Osteoblast (primary cell): ENCODE measurements at places on chromosomes 4 and X. TPM values are rescaled to one million over a fixed set of nuclear protein-coding genes. Genes with fewer than 3 reads are reported as not detected.

Gene MAGEB1
- not detected in 2 replicates for total RNA-seq

Gene GPR82
- not detected in 2 replicates for total RNA-seq

Gene BANK1
- 1.8 and 2.7 TPM in 2 replicates for total RNA-seq

Gene GLRA2
- not detected in 2 replicates for total RNA-seq

Gene NALF2
- total RNA-seq, result not detected in 2 replicates

Gene SPRY1
- total RNA-seq, result 5.0 and 5.1 TPM in 2 replicates

DNA sequence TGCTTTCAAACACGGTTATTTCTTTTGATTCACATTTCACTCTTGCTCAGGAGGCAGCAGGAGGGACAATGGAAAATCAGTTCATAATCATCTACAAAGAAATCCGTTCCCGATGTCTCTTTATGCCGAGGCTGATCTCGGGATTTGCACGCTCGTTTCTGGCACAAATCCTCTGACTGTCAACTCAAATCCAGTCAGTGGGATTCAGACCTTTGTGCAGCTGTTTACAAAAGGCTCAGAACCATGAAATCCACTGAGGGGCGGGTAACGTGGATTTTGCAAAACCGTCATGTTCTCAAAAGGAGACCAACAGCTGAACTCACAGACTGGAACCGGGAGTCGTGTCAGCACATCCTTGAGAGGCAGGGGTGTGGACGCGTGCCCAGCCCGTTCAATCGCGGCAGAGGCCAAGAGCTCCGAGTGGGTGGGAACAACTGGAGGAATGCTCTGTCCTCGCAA, 46.4 kb downstream of the ACOX3 start:
- peaks cover 32% of the 10 kb centered on the region for H3K4me1 ChIP-seq
- no peaks in the 10 kb centered on the region for H3K27me3 ChIP-seq
- H3K27ac ChIP-seq, result peak overlapping the region; percentile 22
- DNase-seq, result peak; percentile 80
- no peak overlapping the region for H3K4me3 ChIP-seq
- peaks cover 22% of the 10 kb centered on the region for H3K36me3 ChIP-seq

GRCh38 chr4:26431461-26432180, 58.7 kb downstream of the CCKAR start:
- DNase-seq, result no peak
- H3K4me1 ChIP-seq, result peaks cover 11% of the 10 kb centered on the region
- H3K36me3 ChIP-seq, result peaks cover 55% of the 10 kb centered on the region
- H3K27me3 ChIP-seq, result no peaks in the 10 kb centered on the region

- H3K4me1 ChIP-seq, result no peaks in the 10 kb centered on the region
- no peak for DNase-seq
- H3K36me3 ChIP-seq, result no peaks in the 10 kb centered on the region
- H3K4me3 ChIP-seq, result no peak overlapping the region
These were observed 35.2 kb upstream of the LPAR4 start for GRCh38 chrX:78712336-78712735.

GRCh38 chr4:53361451-53361850, 4.4 kb downstream of the SCFD2 start:
- H3K4me1 ChIP-seq, result peaks cover 35% of the 10 kb centered on the region
- no peaks in the 10 kb centered on the region for H3K27me3 ChIP-seq
- no peak overlapping the region for H3K27ac ChIP-seq
- no peak for DNase-seq
- H3K36me3 ChIP-seq, result no peaks in the 10 kb centered on the region

- no peaks in the 10 kb centered on the region for H3K27me3 ChIP-seq
- H3K4me3 ChIP-seq, result no peak overlapping the region
- H3K36me3 ChIP-seq, result no peaks in the 10 kb centered on the region
- H3K27ac ChIP-seq, result no peak overlapping the region
- no peak for DNase-seq
These were observed 19.9 kb upstream of the TXK start for GRCh38 chr4:48153791-48154550.

DNA sequence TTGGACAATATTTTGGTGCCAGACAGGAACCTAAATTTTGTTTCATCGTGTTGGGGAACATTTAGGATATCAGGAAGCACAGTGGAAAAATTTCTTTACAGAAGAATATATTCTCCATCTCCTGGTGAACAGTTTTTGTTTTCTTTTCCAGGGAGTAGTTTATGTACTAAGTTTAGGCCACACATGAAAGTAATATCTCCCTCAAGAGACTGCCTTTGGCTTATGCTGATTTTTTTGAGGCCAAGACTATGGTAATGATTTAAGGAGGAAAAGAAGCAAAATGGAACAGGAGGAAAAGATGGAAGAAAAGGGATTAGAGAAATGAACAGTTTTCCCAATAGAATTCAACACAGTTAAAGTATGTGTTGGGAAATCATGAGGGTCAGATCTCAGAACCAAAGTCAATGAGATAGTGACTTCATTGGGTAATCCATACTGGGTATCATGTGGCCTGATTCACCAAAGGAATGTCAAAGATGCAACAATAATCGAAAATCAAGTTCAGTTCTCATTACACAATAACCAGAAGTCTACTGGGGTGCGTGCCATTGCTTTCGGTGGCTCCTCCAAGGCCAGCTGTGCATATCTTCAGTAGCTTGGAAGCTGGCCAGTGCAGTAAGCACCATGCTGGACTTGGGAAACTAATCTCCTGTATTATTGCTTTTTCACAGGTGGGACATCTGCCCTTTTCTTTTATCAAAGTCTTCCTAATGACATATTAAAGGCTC, 234.8 kb downstream of the COL25A1 start:
- H3K4me3 ChIP-seq, result no peak overlapping the region
- peaks cover 13% of the 10 kb centered on the region for H3K4me1 ChIP-seq
- no peaks in the 10 kb centered on the region for H3K27me3 ChIP-seq
- no peaks in the 10 kb centered on the region for H3K36me3 ChIP-seq
- no peak for DNase-seq
- H3K27ac ChIP-seq, result peak overlapping the region; percentile 15

DNA sequence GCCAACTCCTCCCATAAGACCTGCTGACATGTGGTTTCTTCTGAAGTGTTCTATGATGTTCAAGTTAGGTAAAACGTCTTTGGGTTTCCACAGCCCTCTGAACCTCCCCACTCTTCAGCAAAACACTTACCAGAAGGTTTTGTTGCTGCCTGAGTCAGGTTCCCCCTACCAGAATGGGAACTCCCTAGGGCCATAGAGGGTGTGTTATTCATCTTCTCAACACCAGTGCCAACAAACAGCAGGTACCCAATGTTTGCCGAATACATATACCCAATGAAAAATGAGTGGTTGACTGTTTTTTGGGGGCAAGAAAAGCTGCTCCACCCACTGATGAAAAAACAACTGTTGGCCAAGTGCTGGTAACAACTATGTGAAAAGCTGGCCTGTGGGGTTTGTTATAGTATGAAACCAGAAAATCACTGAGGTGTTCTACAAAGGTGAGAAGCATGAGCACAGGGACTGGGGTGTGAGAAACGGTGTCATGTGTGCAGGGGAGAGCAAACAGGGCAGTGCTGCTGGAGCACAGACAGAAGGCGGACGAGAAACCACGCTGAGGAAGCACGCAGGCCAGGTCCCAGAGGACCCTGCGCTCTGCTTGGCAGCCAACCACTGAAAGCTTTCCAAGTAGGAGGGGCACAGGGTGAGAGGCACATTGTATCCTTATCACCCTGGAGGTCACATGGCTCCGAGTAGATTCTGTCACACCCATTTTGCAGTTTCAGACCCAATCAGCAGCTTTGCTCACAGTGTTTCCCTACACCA, 28.8 kb downstream of the ATP8A1 start:
- no peak for DNase-seq
- no peaks in the 10 kb centered on the region for H3K36me3 ChIP-seq
- no peaks in the 10 kb centered on the region for H3K4me1 ChIP-seq
- H3K27me3 ChIP-seq, result no peaks in the 10 kb centered on the region

- no peak overlapping the region for H3K4me3 ChIP-seq
- no peaks in the 10 kb centered on the region for H3K27me3 ChIP-seq
- H3K36me3 ChIP-seq, result no peaks in the 10 kb centered on the region
- no peak for DNase-seq
- H3K27ac ChIP-seq, result no peak overlapping the region
These were observed 1203.5 kb downstream of the PCDH7 start for GRCh38 chr4:31923634-31924033.

DNA sequence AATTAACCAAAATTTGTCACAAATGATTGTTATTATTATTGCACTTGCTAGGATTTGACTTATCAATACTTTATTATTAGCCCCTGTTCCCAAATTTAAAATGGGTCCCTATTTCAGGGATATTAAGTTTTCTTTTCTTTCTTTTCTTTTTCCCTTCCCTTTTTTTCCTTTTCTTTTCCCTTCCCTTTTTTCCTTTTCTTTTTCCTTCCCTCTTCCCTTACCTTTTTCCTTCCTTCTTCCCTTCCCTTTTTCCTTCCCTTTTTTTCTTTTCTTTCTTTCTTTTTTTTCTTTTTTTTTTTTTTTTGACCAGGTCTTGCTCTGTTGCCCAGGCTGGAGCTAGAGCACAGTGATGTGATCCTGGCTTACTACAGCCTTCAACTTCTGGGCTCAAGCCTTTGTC, 33.8 kb downstream of the WWC2 start:
- H3K27me3 ChIP-seq, result no peaks in the 10 kb centered on the region
- H3K4me3 ChIP-seq, result no peak overlapping the region
- peaks cover 11% of the 10 kb centered on the region for H3K4me1 ChIP-seq
- DNase-seq, result no peak
- no peak overlapping the region for H3K27ac ChIP-seq

DNA sequence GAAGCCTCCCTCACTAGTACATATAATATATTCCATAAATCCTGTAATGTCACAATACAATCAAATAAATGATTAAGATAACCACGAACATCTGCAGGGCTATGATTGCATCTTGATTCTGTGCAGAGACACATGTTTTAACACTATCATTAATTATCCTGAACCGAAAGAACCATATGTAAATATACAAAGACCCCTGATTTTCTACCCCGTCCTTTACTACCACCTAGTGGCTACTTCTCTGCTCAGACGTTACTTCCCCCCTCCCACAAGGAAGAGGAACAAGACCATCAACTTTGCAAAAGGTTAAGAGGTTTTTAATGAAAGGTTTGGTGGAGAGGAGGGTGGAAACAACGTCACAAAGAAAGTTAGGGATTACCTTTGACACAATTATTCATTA, 134.0 kb downstream of the COL4A6 start:
- DNase-seq, result no peak
- no peaks in the 10 kb centered on the region for H3K4me1 ChIP-seq
- no peak overlapping the region for H3K4me3 ChIP-seq
- no peaks in the 10 kb centered on the region for H3K36me3 ChIP-seq
- peaks cover 32% of the 10 kb centered on the region for H3K27me3 ChIP-seq
- H3K27ac ChIP-seq, result no peak overlapping the region

GRCh38 chr4:165788686-165789463, 84.2 kb upstream of the TLL1 start:
- no peaks in the 10 kb centered on the region for H3K27me3 ChIP-seq
- H3K4me1 ChIP-seq, result no peaks in the 10 kb centered on the region
- no peak for DNase-seq
- no peak overlapping the region for H3K4me3 ChIP-seq
- no peaks in the 10 kb centered on the region for H3K36me3 ChIP-seq

DNA sequence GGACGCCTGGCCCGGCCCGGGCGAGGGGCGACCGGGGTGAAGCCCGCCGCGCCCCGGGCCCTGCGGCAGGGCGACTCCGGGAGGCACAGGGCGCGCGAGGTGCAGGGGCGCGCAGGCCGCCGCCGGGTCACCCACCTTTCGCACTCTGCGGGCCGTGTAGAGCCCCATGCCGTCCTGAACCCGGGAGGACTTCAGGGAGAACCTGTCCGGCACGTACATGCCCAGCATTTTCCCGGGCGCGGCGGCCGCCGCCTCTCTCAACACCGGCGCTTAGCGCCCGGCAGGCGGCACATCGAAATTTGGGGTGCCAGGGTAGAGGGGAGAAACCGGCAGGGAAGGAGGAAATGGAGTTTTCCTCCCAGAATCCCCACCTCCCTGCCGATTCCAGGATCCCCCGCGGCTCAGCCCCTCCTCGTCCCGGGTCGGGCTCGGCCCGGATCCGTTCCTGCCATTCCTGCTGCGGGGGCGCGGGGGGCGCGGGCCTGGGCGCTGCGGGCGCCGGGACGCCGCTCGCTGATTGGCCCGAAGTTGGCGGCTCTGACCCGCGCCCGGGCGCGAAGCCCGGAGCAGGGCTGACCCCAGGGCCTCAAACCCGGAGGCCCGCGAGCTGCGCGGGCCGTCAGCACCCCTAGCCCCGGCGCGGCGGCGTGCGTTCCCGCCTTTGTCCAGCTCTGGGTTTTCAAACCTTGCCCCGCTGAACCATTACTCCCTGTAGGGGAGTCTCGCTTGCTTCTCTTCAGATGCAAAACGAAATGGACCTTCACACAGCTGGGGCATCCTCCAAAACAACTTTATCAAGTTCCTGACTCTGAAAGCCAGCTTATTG, at the start of gene PRDM5:
Gene PRDM5, minus strand, starts transcription at position 346 of the 826 bp plus-strand sequence. Its CDS starts 118 bp downstream, at position 228.
- peaks cover 27% of the 10 kb centered on the region for H3K4me1 ChIP-seq
- H3K4me3 ChIP-seq, result peak within 1 kb of the TSS; percentile 83
- peak within 1 kb of the TSS; percentile 81 for H3K27ac ChIP-seq
- DNase-seq, result peak; percentile 95
- H3K27me3 ChIP-seq, result no peaks in the 10 kb centered on the region
